ENCODE measurements at places on chromosomes 16 and 17.

DNA sequence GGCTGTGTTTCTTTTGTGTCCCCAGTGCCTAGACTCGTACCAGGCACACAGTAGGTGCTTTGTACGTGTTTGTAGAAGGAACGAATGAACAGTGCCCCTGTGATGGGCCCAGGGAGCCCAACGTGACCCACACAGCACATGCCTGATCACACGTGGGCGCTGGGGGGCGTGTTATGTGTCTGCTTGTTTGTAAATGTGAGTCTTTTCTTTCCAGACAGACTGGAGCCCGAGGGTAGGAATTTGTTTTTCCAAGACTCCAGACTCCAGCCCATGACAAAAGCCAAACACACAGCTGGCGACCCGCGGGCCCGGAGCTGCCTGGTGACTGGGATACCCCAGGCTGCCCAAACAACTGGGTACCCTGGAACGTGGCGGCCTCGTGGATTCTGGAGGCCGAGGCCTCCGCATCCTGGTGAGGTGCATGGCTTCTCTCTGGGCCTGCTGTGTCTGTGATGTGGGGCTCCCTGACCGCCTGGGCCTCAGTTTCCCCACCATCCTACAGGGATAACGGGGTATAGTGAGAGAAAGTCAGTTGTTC lies 14.9 kb upstream of the CBFA2T3 start:
- DNase-seq: no peak

GRCh38 chr17:28385037-28385400 lies 13.5 kb downstream of the SARM1 start:
- no peak for DNase-seq

DNA sequence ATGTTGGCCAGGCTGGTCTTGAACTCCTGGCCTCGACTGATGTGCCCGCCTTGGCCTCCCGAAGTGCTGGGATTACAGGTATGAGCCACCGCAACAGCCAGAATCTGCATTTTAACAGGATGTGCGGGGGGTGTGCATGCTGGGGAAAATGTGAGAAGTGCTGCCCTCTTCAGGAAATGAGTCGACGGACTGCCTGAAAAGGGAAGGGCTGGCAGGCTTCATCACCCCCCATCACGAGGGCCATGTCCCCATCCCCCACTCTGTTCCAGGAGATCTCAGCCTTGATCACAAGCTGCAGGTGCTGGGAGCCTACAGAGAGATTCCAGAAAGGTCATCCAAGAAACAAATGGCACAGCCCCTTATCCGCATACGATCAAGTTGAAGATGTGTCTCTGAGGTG lies 195.3 kb upstream of the RPL38 start:
- no peak for DNase-seq

DNA sequence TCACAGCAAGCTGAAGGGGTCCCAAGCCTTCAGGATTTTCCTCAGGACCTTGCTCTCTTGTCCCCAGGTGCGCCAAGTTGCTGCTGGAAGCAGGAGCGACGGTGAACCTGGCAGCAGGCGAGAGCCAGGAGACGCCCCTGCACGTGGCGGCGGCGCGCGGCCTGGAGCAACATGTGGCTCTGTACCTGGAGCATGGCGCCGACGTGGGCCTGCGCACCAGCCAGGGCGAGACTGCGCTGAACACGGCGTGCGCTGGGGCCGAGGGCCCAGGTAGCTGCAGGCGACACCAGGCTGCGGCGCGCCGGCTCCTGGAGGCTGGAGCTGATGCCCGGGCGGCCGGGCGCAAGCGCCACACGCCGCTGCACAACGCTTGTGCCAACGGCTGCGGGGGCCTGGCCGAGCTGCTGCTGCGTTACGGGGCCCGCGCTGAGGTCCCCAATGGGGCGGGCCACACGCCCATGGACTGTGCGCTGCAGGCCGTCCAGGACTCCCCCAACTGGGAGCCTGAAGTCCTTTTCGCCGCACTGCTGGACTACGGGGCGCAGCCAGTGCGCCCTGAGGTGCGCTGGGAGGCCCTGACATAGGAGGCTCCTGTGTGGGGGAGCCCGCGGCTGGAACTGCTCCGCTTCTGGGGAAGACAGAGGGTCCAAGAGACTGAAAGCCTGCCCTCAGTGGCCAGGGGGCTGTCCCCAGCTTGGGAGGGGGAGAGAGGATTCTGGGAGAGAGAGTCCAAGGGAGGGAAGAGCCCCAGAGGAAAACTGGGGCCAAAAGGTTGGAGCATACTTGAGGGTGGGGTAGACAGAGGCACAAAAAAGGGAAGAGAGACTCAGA lies 6.4 kb downstream of the ASB16 start:
- no peak for DNase-seq

DNA sequence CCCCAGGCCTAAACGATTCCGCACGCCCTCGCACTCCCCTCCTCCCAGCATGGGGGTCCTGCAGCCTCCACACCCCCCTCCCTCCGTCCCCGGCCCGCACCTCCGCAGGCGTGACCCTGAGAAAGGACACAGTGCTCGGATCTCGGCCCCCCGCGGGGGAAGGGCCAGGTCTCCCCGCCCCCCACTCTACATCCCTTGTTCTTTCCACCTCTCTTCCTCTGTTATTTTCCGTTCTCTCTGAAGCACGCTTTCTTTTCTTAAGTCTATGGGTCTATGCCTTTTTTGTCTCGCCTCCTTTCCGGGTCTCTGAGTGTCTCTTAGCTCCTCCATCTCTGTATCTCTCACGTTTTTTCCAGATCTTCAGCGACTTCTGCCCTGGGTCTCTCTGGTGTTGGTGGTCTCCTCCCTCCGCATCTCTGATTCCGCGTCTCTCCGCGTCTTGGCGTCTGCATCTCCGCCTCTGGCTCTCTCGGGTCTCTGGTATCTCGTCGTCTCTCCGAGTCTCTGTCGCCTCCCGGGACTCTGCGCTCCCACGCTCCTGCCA lies 2.1 kb upstream of the HES7 start:
- no peak for DNase-seq

DNA sequence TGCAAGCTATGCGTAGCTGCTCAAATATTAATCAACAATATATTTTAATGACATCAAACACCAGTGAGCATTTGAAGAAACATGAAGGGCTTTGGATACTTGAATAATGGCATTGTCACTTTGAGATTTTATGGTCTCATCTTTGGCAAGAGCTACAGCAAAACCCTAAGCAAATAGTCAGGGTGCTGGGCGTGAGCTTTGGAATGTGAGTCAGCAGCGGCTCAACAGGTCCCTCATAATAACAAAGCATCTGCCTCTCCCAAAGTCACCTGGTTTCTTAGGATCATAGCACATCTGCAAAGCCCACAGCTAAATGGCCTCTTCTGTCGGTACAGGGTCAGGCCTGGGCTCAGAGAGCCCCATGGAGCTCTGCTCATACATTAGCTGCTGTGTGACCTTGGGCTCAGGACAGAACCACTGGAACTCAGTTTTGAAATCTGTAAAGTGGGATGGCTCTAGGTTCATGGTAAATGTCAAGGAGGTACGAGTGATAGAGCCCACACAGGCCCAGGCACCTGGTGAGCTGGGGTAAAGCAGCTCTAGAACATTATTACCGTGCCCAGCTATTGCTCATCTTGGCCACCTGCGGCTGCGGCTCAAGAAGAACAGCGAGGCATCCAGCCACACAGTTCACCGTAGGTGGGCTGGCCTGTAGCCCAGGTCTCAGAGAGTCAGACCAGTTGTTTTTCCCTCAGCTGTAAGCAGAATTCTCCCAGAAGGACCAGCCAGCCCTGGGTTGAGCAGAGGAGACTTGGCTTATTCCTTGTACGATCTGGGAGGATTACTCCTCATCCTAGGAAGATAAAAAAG lies 544.5 kb upstream of the CDH11 start:
- no peak for DNase-seq

GRCh38 chr16:26394409-26394808 lies 672.3 kb upstream of the C16orf82 start:
- DNase-seq: no peak

DNA sequence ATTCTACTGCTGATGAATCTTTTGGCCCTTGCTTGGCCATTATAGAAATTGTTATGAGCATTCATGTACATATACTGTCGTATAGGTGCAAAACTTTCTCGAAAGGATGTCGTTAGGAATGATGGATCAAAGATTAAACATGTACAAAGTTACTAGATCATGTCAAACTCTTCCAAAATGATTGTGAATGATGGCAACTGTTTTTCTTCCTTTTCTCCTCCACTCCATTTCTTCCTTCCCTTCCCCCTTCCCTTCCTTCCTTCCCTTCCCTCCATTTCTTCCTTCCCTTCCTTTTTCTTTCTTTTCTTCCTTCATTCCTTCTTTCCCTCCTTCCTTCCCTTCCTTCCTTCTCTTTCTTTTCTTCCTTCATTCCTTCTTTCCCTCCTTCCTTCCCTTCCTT lies 973.9 kb downstream of the CDH11 start:
- no peak for DNase-seq

DNA sequence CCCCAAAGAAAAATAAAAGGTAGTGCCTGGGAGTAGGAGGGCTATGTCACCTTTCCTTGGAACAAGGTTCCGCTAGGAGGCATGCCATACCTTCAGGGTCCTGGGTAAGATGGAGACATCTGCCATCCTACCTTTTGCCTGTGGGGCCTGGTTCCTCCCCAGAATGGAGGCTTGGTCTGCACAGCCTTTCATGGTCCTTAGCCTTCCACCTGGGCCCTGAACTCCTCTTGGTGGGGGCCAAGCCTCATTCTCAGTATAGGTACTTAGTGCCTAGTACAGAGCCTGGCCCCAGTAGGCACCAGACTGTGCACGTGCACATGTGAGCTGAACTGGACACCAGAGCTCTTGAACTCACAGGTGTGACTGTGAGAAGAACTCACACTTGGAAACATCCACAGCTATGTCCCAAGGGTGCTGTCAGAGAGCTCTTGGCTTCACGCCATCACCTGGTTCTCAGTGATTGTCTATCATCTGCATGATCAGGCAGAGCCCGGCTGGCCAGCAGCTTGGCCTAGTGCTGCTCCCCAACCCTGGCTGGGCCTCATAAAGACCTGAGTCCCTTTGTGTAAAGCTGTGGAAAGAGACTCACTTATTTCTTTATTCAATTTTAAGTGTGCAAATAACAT lies 143.2 kb downstream of the SOCS1 start:
- DNase-seq: no peak

DNA sequence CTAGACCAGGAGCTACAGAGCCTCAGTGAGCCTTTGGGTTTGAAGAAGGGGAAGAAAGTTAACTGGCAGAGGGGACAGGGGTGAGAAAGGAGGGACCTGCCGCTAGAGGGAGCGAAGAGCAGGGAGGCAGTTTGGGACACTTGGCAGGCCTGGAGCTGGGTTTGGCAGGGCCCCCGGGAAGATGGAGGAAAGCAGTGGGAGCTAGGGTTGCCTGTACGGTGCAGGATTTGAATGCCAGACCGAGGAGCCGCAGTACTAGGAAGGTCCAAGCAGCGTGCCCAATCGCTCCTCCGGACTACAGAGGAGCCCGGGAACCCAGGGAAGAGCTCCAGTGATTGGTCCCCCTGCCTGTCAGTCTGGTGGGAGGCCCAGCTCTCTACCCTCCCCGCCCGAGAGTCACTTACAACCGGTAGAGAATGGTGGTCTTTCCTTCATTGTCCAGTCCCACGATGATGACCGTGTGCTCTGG lies 1.3 kb downstream of the ARL5C start:
- no peak for DNase-seq

- DNase-seq: no peak
Measured at GRCh38 chr17:41415833-41416335, 8.5 kb downstream of the KRT37 start.

DNA sequence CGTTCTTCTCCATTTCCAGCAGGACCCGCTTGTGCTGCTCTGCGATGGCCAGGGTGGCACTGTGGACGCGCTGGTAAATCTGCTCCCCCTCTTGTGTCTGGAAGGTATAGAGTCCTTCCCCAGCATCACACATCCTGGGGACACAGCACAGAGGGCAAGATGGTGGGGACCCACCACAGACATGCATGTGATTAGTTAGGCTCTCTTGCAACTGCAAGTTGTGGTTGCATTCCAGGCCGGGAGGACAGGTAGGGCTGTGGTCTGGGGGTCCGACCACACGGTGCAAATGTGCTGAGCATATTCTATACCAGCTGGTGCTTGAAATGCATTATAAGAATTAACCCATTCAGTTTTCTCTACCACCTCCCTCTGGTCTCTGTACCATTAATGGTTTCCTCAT lies 11.4 kb downstream of the POLR2C start:
- no peak for DNase-seq

DNA sequence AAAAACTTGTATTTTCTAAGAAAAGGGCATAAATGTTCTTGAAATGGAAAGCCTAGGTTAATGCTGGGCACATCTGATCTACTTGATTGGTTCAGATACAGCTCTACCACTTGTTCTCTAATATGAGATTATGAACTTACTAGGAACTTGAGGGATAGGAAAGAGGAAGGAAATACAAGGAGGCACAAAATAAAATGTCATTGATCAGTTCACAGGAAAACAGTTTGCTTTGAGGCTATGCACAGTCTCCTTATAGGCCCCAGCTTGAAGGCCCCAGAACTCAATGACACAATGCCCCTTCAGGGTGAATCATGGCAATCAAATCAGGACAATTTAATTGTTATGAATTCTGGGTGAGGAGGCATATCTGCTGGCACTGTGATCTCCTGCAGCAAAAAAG lies 27.1 kb downstream of the NXPH3 start:
- DNase-seq: no peak

DNA sequence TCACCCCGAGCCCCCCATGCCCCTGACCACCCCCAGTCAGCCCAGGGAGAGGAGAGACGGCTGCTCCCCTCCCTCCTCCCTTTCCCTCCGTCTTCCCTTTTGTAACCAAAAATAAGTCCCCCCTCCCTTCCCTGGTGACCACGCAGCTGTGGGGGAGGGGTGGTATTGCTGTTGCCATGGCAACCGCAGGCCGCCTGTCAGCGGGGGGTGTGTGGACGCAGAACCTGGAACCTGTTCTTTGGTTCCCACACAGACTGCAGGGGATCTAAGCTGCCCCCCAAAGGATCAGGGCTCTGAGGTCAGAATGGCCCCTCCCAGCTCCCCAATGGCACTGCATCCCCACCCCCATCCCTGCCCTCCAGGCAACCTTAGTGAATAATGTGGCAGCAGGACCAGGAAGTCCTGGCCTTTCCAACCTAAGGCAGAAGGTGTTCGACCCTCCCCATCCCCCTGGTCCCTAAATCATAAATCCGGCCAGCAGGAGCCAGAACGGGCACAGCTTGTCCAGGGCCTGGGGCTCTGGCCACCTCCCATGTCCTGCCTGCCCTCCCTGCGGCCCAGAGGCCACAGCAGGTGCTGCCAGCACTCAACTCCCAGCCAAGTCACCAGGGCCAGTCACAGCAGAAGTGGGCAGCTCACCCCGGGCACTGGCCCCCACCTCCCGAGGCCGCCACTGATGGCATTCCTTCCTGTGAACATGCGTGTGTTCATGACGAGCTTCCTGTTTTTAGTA lies 12.0 kb downstream of the CA4 start:
- DNase-seq: no peak

GRCh38 chr17:9408868-9409829 lies 166.5 kb downstream of the STX8 start:
- no peak for DNase-seq

DNA sequence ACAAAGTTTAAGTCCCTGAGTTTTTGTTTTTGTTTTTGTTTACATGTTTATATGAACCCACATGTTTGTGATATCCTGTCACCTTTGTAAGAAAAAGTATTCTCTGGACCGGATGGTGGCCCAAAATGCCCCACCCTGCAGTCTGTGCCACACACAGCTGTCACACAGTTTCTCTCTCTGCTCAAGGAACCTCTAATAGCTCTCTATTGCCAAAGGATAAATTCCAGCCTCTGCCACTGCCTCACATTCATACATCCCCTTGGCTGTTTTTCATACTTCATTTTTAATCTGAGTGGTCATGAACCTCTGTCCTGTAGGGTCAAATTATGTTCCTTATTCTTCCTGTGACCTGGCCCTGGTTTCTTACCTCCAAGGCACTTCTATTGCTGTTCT lies 520.3 kb upstream of the CDH5 start:
- DNase-seq: no peak

Measured in cerebellar nuclear complex (tissue), 1 donor.